Eye (tissue), 1 donor: ENCODE measurements at places on chromosomes 2 and 18.

- no peak for DNase-seq
Observed at GRCh38 chr2:56025469-56026193, 102.0 kb upstream of the EFEMP1 start.

DNA sequence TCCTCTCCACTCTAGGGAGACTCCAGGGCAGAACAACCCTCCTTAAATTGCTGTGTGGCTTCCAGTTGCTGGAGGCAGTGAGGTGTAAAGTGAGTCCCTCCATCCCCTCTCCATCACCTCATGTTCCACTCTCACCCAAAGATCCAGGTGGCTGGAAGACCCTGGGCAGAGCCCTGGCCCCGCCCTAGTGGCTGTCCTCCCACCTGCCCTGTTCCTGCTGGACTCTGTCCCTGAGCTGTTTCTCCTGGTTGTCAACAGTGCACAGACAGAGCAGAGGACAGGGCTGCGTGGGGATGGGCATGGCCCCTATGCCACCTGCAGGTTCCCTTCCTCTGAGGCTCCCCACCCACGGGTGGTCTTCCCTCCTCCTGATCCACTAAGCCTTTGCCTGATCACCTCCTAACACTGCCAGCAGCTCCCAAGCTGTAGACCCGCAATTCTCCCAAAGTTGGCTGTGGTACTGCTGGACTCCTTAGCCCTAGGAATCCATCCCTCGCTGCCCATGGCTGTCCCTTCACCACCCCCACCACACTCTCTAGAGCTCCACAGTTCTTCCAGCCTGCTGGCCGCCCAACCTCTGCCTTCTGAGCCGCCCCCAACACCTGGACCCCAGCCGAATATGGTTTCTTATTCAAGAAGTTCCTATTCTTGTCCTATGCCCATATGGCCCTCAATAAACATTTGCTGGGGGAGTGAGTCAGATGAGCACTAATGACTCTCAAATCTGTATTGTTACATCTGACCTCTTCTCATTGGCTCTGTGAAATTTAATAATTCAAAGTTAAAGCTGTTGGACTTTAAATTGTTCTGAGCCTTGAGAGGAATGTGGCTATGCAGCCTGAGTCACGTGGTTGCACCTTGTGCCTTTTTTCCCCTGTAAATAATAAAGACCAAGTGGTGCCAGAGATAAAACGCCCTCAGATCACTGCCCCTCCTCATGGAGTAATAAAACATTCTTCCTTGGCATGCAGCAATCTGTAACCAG, 260.0 kb upstream of the HS6ST1 start:
- no peak for DNase-seq

DNA sequence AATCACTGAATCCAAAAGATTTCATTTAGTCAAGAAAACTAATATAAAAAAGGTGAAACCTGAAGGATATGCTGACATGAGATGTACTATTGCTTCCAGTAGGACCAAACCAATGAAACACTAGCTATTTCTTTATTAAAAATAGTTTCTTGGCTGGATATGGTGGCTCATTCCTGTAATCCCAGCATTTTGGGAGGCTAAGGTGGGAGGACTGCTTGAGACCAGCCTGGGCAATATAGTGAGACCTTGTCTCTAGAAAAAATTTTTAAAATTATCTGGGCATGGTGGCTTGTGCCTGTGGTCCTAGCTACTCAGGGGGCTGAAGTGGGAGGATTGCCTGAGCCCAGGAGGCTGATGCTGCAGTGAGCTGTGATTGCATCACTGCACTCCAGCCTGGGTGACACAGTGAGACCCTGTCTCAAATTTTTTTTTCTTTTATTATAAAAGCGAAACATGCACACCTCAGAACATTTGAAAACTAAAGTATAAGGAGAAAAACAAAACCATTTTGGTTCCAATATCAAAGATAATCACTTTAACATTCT, 266.2 kb downstream of the TGIF1 start:
- DNase-seq, result no peak

- peak; percentile 81 for DNase-seq
Observed at GRCh38 chr2:120904830-120905234, 169.2 kb downstream of the GLI2 start.

DNA sequence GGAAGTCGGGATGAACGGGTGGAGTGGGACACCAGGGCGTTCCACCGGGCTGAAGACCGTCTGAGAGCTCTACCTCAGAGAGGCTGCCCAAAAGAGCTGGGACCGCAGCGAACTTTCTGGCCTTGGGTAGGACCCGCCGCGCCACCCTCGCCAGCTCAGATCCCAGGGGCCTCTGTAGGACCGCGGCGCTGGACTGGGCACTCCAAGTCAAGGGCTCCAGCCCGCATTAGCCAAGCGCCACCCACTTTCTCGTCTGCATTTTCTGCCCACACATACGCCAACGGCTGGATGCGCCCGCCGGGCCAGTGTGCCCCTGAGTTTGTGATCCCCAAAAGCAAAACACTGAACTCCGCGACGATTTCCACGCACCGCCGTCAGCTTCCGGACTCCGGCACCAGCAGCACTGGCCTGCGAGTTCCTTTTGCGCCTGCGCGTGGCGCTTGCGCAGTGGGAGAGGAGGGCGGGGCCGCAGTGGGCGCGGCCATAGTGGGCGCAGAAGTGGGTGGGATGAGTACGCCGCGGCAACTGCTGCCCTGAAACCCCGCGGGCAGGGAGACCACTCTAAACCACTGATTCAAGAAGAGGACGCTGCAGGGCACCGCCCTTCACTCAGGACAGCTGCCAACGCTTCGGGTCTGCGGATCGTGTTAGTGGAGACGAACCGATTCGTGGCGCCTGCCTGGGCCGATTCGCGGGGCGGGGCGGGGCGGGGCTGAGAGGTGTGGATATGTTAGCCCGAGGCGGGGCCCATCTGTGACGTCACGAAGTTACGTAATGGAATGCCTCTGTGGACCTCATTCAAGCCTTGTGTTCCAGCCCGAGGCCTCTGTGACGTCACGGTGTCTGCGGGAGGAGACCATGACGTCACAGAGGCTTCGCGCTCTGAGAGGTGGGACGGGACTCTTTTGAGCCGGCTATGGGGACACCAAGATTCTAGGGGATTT, 10.5 kb downstream of the OSR1 start:
- DNase-seq, result peak; percentile 99

- no peak for DNase-seq
Observed at GRCh38 chr2:110979471-110980338, 141.0 kb upstream of the BCL2L11 start.

DNA sequence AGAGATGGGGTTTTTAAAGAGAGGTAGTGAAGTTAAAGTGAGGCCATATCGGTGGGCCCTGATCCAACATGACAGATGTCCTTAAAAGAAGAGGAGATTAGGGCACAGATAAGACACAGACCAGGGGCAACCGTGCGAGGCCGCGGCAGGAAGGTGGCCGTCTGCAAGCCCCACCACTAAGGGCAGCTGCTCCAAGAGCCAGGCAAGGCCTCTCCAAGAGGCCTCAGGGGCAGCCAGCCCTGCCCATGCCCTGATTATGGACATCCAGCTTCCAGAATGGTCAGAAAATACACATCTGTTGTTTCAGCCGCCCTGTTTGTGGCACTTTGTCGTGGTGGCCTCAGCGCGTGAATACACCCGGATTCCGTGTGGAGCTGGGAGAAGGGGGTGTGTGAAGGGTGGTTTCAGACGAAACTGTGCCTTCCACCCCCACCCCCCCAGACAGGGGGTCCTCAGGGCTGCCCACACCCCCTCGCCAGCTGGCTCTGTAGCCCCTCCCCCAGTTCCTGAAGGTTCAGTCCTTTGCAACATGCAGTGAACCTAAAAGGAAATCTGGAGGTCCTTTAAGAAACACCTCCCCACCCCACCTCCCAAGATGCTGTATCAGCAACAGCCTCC, 74.1 kb upstream of the SMAD7 start:
- no peak for DNase-seq

DNA sequence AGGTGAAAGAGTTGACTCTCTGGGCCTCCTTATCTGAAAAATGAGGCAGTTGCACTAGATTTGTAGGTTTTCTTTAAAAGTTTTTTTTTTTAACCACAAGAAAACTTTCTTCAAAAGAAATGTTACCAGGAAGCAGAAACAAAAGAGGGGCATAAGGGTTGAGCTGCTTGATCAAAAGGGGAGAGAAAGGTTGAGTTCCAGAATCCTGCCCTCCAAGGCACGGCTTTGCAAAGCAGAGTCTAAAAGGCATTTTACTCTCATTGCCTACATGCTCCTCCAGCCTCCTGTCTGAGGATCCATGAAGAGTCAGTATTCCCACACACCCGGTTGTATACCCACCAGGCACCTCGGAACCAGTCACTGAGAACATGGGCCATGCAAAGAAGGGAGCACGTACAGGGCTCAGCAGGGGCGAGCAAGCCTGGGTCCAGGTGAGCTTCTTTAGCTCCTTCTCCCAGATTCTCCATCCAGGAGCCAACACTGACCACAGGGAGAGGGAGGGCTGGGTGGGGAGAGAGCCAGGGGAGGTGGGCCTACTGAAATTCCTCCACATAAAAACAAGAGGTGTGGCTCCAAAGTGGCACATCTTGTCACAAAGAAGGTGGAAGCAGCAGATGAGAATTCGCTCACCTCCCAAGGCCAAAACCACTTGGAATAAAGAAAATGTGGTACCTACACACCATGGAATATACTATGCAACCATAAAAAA, 116.0 kb upstream of the EPC2 start:
- DNase-seq, result no peak
